ENCODE measurements at places on chromosomes 4 and X. TPM values are rescaled to one million over a fixed set of nuclear protein-coding genes. Genes with fewer than 3 reads are reported as not detected.
A peak's percentile ranks its signal among the peaks of the same experiment; 100 is the strongest.

Gene AIFM1
- polyA plus RNA-seq: 22.7 TPM

Gene KIF4A
- 14.1 TPM for polyA plus RNA-seq

Gene SHISA3
- 92.1 TPM for polyA plus RNA-seq

Gene FAAH2
- 9.3 TPM for polyA plus RNA-seq

Gene NKX1-1
- polyA plus RNA-seq: not detected

Gene LYAR
- 20.2 TPM for polyA plus RNA-seq

Gene G3BP2
- 198 TPM for polyA plus RNA-seq

Gene AMBN
- 0.95 TPM for polyA plus RNA-seq

Gene HHIP
- 3.0 TPM for polyA plus RNA-seq

Gene CENPE
- 12.5 TPM for polyA plus RNA-seq

GRCh38 chr4:19583827-19584569 lies 667.7 kb upstream of the SLIT2 start:
- no peak for DNase-seq

GRCh38 chr4:18025288-18025687 lies 3.7 kb upstream of the LCORL start:
- no peak for DNase-seq

GRCh38 chr4:33080275-33080674 lies 2360.1 kb downstream of the PCDH7 start:
- DNase-seq: no peak

GRCh38 chr4:161350946-161351345 lies 812.9 kb downstream of the FSTL5 start:
- DNase-seq: no peak

DNA sequence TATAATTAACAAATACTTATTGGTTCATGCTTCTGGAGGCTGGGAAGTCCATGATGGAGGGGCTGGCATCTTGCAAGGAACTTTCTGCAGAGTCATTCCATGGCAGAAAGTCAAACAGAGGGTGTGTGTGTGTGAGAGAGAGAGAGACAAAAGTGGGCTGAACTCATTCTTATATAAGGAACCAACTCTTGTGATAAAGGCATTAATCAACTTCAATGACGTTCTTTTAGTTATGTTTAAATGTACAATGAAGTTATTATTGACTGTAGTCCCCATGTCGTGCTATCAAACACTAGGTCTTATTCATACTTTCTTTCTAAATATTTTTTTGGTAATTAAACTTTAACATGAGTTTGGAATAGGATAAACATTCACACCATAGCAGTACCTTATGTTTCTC lies 1408.8 kb downstream of the STIM2 start:
- no peak for DNase-seq

DNA sequence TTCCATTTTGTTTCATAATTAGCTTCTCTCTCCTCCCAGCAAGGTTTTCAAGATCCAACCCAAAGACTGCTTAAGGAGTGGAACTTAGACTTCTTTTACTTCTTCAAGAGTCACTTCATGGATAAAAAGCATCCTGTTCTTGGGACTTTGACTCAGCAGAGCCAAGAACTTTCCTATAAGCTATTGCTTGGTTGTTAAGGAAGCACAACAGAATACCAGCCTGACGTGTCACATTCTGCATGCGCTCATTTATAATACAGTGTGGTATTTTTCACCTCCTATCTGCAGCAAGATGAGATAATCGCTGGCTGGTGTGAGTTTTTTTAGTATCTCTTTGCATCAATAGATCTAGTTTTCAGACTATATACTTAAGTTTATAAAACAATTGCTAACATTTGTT lies 152.1 kb downstream of the PALLD start:
- no peak for DNase-seq

- DNase-seq: no peak
Measured at GRCh38 chr4:11152684-11153083, 276.0 kb downstream of the HS3ST1 start.

DNA sequence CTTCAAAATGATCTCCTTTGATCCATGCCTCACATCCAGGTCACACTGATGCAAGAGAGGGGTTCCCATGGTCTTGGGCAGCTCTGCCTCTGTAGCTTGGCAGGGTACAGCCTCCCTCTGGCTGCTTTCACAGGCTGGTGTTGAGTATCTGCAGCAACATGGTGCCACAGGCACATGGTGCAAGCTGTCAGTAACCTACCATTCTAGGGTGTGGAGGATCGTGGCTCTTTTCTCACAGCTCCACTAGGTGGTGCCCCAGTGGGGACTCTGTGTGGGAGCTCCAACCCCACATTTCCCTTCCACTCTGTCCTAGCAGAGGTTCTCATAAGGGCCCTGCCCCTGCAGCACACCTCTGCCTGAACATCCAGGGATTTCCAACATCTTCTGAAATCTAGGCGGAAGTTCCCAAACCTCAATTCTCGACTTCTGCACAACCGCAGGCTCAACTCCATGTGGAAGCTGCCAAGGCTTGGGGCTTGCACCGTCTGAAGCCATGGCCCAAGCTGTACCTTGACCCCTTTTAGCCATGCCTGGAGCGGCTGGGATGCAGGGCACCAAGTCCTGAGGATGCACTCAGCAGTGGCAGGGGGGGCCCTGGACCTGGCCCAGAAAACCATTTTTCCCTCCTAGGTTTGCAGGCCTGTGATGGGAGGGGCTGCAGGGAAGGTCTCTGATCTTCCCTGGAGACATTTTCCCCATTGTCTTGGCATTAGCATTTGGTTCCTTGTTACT lies 137.8 kb upstream of the NUDT6 start:
- no peak for DNase-seq

GRCh38 chr4:24855741-24856140 lies 57.1 kb downstream of the CCDC149 start:
- DNase-seq: no peak

DNA sequence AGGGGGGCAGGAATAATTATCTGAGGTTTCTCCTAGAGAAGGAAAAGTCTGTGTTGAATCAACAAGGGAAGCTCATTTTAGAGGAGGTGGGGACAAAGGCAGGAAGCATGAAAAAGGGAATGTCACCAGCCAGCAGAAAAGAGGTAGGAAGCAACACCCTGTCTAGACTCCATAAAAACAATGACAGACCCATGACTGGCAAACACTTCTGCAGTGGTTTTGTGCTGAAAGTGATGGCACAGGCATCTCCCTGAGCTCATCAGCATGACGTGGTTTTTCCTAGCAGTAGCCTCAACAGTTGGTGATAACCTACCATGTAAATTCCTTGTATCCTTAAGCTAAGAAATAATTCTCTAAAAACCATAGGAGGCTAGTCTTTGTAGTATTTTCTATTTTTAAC lies 110.7 kb upstream of the GALNT7 start:
- no peak for DNase-seq

DNA sequence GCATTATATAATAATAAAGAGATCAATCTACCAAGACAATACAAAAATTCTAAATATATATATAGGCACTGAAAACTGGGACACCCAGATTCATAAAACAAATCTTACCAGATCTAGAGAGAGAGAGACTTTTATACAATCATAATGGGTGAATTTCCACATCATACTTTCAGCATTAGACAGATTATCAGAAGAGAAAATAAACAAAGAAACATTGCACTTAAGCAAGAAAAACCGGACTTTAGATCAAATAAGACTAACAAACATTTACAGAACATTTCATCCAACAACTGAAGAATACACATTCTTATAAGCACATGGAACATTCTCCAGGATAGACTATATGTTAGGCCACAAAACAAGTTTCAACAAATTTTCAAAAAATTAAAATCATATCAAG lies 245.1 kb downstream of the INPP4B start:
- DNase-seq: no peak

DNA sequence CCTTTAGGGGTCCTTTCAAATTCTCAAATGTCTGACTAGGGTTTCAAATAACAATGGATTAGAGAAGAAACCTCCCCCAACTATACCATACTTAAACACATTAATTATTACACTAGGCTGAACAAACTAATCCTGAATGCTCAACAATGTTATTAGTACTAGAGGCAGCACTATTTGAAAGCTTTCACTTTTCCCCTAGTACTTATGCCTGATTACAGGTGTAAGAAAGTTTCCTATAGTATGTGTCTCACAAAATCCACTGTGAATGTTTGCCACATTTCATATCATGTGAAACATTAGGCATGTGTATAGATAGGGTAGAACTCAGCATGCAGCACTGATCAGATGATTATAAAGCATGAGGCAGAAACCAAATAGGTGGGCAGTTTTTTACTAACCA lies 336.2 kb downstream of the ZNF674 start:
- DNase-seq: no peak

GRCh38 chr4:24373704-24374103 lies 210.7 kb downstream of the DHX15 start:
- no peak for DNase-seq

DNA sequence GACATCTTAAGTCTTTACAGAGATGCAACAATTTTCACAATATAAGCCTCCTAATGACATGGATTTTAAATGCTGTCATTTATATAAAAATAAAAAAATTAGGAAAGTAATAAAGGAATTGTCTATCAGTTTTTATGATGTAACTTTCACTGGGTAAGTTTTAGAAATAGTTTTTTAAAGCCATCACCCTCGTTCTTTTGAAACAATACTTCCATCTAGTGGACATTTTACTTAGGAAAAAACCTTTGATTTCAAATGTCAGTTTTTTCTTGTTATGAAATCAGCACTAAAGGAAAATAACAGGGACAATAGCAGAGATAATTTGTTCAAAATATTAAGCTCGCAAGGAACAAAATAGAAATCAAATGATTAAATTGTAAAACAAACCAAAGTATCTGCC lies 24.3 kb upstream of the NDNF start:
- DNase-seq: no peak

GRCh38 chrX:318739-319578 lies at the start of gene GTPBP6:
Gene GTPBP6 (minus strand): TSS chrX:318796. CDS start chrX:318787, 9 bp downstream.
- DNase-seq: peak; percentile 98

DNA sequence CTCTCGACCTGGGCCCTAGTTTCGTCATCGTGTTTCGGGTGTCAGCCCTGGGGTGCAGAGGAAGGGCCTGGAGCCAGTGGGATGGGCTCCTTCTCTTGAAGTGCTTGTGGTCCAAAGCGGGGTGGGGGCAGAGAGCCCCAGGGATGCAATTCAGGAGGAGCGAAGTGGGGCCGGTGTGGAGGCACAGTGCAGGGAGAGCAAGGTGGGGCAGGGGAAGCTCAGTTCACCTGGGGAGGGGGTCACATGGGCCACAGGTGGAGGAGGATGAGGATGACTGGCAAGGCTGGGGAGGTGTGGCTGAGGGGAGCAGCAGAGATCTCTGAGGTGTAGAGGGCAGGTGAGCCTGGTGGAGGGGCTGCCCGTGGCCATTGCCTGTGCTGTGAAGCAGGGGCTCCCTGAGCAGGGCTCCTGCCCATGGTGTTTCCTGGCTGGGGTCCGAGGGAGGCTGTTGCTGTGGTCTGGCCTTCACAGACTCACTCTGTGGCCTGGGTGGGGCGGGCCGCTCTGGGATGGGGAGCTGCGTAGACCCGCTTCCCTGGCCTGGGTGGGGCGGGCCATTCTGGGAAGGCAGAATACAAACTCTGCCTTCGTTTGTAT lies 6.9 kb downstream of the SORCS2 start:
- DNase-seq: no peak

DNA sequence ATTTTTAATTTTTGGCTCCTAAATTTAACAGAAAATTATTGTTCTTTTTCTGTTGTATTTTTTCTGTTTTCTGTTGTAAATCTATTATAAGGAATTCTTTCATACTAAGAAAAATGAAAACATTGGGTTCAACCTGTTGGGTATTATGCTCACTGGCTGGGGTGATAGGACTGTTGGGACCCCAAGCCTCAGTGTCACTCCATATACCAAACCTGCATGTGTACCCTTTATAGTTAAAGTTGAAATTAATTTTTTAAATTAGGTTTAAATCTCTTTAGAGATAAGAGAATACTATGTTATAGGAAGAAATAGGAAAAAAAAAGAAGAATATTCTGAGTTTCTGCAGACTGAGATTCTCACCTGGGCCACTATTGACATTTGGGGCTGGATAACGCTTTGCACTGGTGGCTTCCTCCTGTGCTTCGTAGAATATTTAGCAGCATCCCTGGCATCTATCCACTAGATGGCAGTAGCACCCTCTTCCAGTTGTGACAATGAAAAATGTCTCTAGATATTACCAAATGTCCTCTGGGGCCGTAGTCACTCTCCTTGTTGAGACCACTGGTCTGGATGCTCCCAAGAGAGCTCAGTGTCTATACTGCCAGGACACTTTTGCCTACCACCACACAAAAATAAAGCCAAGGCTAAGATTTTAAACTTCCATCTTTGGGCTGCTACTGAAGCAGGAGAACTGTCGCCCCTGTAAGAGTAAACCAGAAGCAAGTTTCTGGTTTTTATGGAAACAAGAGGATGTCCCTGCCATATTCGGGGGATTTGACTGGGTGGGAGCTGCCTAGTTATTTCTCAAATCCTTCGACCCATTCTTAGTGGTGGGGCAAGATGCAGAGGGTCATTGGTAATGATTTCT lies 22.4 kb upstream of the CLTRN start:
- DNase-seq: no peak

DNA sequence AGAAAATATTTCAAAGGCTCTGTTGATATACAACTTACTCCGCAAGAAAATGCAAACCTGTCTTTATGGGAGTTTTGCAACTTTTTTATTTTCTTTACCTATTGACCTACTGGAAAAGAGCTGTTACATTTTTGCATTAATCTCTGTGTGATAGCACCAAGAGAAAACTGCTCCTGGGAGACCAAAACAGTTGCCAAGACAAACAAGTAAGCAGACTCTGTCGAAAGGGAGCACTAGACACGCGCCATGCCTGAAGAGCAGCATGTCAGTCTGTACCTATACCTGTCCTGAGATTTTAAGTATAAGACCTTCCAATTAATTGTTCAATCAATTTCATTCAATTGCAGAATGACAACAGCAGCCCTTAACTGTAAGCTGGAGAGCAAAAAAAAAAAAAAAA lies 56.0 kb upstream of the TECRL start:
- no peak for DNase-seq

DNA sequence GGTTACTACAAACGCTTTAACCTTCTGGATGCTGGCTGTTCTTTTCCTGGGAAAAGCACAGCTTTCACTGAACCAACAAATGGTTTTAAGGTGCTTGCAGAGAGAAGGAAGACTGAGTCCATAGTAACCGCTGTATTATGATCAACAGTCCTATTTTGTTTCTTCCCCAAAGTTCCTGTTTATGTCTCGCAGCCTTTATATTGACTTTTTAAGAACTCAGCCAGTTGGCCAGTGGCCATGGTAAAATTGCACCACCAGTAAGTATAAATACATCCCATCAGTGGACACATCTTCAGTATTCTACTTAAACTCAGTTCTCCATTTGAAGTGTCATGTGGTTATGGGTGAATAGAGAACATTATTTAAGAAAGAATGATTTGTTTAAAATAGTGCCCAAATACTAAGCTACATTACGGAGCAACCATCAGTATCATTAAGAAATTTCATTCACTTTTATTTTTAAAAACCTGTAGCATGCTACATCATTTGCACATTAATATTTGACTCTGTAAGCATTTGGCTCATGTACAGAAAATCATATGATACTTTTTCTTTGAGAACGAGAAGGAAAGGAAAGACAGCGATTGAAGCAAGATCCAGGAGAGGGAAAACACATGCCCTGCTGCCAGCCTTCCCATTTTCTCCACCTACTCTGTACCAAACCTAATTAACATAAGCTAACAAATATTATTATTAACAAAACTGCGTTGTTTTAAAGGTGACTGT lies 287.0 kb downstream of the ARHGAP24 start:
- no peak for DNase-seq

GRCh38 chr4:76996445-76996844 lies 46.9 kb downstream of the SEPTIN11 start:
- no peak for DNase-seq
